ENCODE measurements at places on chromosomes 11 and 22. TPM values are rescaled to one million over a fixed set of nuclear protein-coding genes. Genes with fewer than 3 reads are reported as not detected.

DNA sequence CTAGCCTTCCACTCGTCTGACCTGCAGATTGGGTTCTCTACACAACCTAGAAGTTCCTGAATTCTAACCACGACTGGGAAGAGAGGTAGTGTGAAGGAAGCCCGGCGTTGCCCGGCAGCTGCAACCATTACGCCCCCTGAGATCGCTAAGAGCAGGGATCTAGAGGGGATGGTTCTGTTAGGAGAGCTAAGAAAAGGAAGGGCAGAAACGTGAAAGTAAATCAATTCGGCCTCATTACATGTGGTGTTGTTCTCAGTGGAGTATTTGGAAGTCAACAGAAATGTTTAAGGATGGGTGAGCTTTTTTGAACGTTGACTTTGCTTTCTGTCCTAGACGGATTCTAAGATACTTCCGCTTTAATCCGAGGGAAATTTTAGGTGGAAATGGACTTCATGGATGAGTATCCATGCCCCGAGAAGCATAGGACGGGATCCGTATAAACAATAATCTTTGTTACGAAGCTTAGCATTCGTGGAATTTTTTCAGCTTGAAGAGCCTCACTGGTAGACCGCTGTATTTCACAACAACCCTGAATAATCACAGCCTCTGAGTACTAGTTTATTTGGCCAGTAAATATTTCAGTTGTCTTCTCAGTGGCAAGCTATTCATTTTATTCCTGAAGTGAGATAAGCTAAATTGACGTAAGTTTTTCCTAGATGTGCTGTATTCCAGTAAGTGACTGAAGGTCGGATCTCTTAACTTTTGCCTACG, 629 bp downstream of the ATP5MG start:
- DNase-seq: peak; percentile 18

SCGB1A1 gene
- not detected for total RNA-seq

GRCh38 chr11:73367482-73368024, 8.6 kb upstream of the RELT start:
- no peak for DNase-seq

CARS1 gene
- 23.6 TPM for total RNA-seq

All from skin of body (tissue), 3 donors.